ENCODE measurements at places on chromosomes 5 and 9.

GRCh38 chr5:6886866-6887265 lies 173.6 kb downstream of the TENT4A start:
- DNase-seq, result no peak

- no peak for DNase-seq
Measured at GRCh38 chr5:72197393-72197792, 90.1 kb downstream of the MAP1B start.

- no peak for DNase-seq
Measured at GRCh38 chr9:13580760-13581159, 301.3 kb upstream of the MPDZ start.

- DNase-seq, result no peak
Measured at GRCh38 chr5:55143624-55144023, 16.3 kb upstream of the GPX8 start.

DNA sequence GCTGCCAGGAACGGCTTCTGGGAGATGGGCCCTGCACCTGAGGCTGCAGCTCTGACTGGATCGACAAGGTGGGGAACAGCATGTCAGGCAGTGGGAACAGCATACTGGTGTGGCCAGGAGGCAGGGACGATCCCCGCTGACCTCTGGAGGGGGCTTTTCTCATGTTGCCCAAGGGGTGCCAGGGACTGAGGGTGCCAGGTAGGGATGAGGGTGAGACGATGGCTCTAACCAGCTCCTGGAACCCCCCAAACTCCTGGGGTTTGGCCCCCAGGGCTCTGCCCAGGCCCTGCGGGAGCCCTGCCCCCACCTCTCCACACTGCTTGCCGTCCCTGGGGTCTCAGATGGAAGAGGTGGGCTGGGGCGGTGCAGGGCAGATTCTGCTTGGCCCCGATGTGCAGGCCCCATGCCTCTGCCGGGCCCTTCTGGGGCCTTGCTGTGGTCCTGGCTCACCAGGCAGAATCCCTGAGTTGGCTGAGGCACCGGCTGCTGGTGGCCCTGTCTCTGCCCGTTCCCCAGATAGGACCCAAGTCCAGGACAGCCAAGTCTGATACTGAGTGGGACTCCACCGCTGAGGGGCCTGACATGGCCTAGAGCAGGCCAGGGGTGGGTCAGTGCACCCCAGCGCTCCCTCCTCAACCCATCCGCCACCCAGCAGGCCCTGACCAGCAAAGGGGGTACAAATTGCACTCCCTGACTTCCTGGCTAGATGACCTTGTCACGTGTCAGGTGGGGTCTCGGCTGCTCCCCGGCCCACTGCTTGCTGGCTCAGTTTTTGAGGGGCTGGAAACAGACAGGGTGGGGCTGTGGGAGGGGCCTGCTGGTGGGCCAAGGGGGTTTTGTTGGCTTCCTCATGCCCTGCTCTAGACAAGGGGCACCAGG lies 28.4 kb upstream of the RNF130 start:
- DNase-seq, result no peak

DNA sequence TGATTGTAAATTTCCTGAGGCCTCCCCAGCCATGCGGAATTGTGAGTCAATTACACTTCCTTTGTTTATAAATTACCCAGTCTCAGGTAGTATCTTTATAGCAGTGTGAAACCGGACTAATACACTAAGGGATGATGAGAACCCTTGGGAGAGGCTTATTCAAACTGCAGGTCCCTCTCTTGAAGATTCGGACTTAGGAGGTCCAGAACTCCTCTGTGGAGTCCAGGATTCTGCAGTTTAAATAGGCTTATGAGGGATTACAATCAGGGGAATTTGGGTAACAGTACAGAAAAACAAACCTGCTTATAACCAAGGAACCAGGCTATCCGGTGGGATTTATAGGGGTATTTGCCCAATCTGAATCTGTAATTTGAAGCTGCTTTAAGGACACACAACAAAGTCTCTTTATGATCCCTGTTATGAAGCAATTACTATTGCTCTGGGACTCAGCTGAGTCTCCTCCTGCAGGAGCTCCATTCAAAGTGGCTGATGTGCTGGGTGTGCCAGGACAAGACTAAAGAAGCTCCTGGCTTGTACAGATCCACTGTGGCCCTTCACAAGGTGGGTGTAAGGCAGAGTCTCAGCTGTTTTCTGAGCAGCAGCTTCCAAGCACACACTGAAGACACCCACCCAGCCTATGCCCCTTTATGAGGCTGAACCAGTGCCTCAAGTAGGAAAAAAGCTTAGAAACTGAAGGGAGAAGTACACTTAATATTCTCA lies 41.8 kb upstream of the LHFPL2 start:
- DNase-seq, result no peak

- no peak for DNase-seq
Measured at GRCh38 chr9:125513668-125514413, 193.2 kb downstream of the MAPKAP1 start.

GRCh38 chr9:115650768-115651167 lies 502.8 kb upstream of the PAPPA start:
- no peak for DNase-seq

DNA sequence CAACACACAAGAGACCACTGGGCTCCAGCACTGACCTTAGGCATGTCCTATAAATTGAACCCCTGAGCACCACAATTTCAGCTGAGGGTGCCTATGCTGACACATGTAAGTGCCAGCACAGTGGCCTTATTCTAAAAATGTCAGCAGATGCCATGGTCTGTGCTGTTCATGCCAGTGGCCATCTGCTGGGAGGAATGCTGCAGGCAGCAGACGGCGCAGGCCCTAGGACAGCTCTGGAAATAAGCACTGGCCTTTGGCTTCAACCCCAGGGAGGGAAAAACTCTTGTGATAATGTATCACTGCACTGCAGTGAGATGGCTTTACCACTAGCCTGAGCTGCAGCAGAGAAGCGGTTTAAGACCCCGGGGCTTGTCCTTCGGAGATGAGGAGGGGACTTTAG lies 98.5 kb downstream of the SYK start:
- DNase-seq, result no peak

DNA sequence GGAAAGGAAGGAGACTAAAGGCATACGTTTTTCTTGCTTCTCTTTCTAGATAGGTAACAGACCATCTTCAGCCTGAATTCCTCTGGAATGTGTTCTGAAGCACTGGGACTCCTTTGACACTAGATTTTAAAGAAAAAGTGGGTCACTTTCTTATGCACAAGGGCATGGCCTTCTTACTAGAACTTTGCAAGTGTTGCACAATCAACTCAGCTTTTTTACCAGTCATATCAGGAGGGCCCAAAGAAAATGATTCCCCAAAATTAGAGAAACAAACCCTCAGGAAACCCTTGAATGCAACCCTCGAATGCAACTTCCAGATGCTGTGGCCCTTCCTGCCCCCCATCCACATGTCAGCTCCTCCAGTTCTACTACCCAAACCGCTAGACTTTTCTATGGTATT lies 93.9 kb downstream of the YTHDC2 start:
- DNase-seq, result no peak

GRCh38 chr5:16578474-16578883 lies 38.3 kb downstream of the RETREG1 start:
- DNase-seq, result no peak

GRCh38 chr5:141709699-141710267 lies 27.8 kb upstream of the ARAP3 start:
- DNase-seq, result no peak

DNA sequence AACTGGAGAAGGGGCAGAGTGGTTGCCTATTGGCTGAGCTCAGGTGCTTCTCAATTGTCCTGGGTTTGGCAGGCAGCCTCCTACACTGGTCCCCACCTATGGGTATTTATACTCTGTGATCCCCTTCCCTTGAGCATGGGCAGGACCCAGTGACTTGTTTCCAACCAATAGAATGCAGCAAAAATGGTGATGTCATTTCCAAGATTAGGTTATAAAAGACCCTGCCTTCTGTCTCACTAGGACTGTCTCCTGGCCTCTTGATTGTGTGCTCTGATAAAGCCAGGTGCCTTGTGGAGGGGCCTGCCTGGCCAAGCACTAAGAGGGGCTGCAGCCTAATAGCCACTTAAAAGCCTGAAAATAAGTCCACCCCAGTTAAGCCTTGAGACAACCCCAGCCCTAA lies 76.1 kb downstream of the MSX2 start:
- DNase-seq, result no peak

DNA sequence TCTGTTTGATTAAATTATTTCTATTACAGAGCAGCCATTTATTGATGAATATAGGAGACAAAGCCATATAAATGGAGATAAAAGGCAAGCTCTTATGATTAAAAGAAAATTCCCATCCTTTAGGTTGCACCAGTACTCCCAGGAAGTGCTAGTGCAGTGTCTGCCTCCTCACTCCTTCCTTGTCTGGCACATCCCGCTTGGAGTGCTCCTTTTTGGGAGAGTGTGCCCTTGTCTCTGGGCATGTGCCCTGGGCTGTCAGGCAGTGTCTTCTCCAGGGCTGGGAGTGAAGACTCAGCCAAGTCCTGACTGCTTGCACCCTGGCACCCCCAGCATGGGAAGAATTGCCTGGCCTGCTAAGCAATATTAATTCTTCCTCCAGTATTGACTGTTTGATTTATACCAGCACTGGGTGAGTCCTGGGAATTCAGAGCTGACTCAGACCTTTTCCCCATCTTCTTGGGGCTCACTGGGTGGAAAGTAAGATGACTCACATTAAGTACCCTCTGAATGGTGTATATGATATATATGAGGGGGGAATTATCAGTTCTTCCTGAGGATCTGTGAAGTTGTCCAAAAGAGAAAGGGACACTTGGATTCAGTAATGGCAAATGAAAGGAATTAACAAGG lies 62.1 kb downstream of the ZSWIM6 start:
- DNase-seq, result no peak

GRCh38 chr9:37639109-37639762 lies 11.5 kb upstream of the FRMPD1 start:
- DNase-seq, result no peak

GRCh38 chr9:112925058-112925641 lies 34.5 kb upstream of the SLC46A2 start:
- no peak for DNase-seq

DNA sequence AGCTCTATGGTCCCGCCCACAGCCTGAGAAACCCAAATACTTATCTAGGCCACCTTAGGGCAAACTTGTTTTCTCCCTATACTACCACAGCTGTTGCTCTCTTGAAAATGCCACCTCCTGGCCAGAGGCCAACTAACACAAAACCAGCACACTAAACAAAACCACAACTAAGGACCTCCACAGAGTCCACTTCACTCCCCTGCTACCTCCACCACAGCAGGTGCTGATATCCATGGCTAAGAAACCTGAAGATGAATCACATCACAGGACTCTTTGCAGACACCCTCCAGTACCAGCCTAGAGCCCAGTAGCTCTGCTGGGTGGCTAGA lies 108.4 kb downstream of the ALDH1A1 start:
- no peak for DNase-seq

- no peak for DNase-seq
Measured at GRCh38 chr5:54764102-54765090, 221.0 kb downstream of the ESM1 start.

- DNase-seq, result no peak
Measured at GRCh38 chr9:87792831-87793288, 66.9 kb downstream of the CTSL start.

GRCh38 chr9:15612962-15613361 lies 60.1 kb downstream of the CCDC171 start:
- DNase-seq, result no peak

GRCh38 chr9:13684656-13685055 lies 405.2 kb upstream of the MPDZ start:
- no peak for DNase-seq

GRCh38 chr5:136522217-136522956 lies 157.0 kb upstream of the TRPC7 start:
- no peak for DNase-seq

DNA sequence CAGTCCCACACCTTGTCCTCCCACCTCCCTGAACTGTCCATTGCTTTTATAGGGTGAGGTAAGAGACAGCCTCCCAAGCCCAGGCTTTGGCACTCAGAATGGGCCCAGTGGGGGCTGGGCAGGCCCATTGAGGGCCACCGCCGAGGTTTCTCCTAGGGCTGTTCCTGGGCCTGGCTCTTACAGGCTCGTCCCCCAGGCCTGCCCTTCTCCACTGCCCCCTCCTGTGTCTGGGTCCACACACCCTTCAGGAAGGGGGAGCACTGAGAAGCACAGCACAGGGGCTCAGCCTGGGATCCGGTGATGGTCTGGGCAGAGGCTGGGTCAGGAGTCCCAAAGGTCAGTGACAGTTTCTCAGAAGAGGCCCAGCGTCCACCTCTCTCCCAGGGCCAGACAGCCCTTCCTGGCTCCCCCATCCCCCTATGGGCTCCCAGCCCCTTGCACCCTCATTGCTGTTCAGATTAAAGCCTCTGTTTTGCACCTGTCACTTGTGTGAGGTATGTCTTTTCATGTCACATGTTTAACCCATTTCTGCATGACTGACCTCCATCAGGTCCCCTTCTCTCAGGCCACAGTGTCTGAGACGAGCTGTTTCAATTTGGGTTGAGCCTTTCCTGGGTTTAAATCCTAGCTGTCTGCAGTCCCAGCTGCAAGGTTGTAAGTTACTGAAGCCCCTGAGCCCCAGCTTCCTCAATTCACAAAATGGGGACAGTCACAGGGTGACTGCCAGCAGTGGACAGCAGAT lies 29.4 kb downstream of the IER5L start:
- no peak for DNase-seq

DNA sequence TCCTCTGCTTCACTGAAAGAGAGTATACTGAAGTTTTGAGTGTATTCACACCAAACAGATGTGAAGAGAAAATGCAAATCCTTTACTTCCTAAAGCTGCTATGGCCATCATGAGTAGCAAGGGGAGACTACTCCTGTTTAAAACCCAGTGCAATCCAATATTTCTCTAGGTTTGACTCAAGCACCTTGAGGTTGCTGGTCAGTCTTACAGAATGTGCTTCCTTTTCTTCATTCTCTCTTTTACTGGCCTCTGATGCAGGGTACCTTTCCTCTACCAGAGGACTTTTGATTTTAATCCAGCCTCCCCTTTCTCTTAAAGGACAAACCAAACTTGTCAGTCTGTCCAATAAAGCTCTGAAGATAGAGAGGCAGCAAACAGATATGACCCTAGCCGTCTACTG lies 98.1 kb upstream of the TLE4 start:
- no peak for DNase-seq

GRCh38 chr5:75089662-75090061 lies 37.3 kb upstream of the GCNT4 start:
- DNase-seq, result no peak

- DNase-seq, result no peak
Measured at GRCh38 chr5:10266839-10267238, 16.8 kb downstream of the CCT5 start.

DNA sequence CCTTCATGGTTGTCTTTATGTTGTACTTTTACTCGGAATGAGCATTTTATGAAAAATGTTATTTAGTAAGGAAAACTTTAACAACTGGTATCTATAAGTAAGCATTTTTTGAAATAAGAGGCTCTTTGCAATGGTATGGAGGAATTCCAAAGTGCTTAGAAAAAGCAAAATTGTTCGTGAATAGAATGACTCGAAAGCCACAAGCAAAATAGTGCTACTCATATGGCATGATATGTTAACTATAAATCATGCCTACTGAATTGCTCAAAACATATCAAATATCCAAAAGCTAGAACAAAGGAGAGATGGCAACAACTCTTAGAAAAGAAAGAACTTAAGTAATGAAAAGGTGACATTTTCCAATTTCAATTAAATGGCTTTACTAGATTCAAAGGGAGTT lies 216.3 kb downstream of the KIAA0825 start:
- no peak for DNase-seq
